ENCODE measurements at places on chromosomes 11 and 22. TPM values are rescaled to one million over a fixed set of nuclear protein-coding genes. Genes with fewer than 3 reads are reported as not detected.

Gene PHOX2A
- total RNA-seq: not detected

Gene BRD1
- 32.9 TPM for total RNA-seq

Gene OR51E2
- not detected for total RNA-seq

Gene SLC22A6
- not detected for total RNA-seq

Gene SCUBE2
- 0.47 TPM for total RNA-seq

Gene PRR5L
- 32.5 TPM for total RNA-seq

Gene CAPN5
- total RNA-seq: 0.78 TPM

Gene DGCR6
- 1.5 TPM for total RNA-seq

Gene SEPTIN3
- total RNA-seq: 0.51 TPM

Gene SMTNL1
- not detected for total RNA-seq

Gene ZNF214
- total RNA-seq: not detected

Gene MYOD1
- not detected for total RNA-seq

Gene SEC14L6
- not detected for total RNA-seq

Gene SLC17A6
- total RNA-seq: not detected

Gene LDHA
- 1,631 TPM for total RNA-seq

Gene DRD4
- total RNA-seq: 0.22 TPM

Gene RANBP1
- 459 TPM for total RNA-seq

Gene IRF7
- total RNA-seq: 18.0 TPM

Gene HORMAD2
- total RNA-seq: not detected

Gene KCNJ5
- total RNA-seq: not detected

Gene MS4A3
- not detected for total RNA-seq

Gene CATSPER1
- total RNA-seq: not detected

Gene ZNF280A
- not detected for total RNA-seq

Gene NXPE2
- not detected for total RNA-seq
